ENCODE measurements at places on chromosomes 13 and 19. TPM values are rescaled to one million over a fixed set of nuclear protein-coding genes. Genes with fewer than 3 reads are reported as not detected.

Gene DPF1
- total RNA-seq: 3.8 TPM

Gene PINLYP
- 0.20 TPM for total RNA-seq

Gene TMC4
- 0.79 TPM for total RNA-seq

Gene DIRAS1
- total RNA-seq: 3.7 TPM

Gene TPM4
- 500 TPM for total RNA-seq

Gene TMEM272
- total RNA-seq: not detected

Measured in A549 treated with Mapracorat at 1 μM for 4 hours (cell line).